ENCODE measurements at places on chromosomes 16 and 17. TPM values are rescaled to one million over a fixed set of nuclear protein-coding genes. Genes with fewer than 3 reads are reported as not detected.

ITGAX gene
- 9.2 TPM for total RNA-seq

CCDC154 gene
- total RNA-seq: 0.38 TPM

ANKFY1 gene
- 41.3 TPM for total RNA-seq

NGFR gene
- total RNA-seq: 1.6 TPM

TMEM114 gene
- not detected for total RNA-seq

ANKFN1 gene
- 2.9 TPM for total RNA-seq

TEKT5 gene
- total RNA-seq: 0.94 TPM

KRT36 gene
- total RNA-seq: not detected

ZNF423 gene
- 20.2 TPM for total RNA-seq

PGAP3 gene
- total RNA-seq: 7.6 TPM

DRC3 gene
- 1.3 TPM for total RNA-seq

FOXL1 gene
- not detected for total RNA-seq

CWC25 gene
- 23.0 TPM for total RNA-seq

SLC52A1 gene
- total RNA-seq: not detected

SLC13A2 gene
- total RNA-seq: not detected

CCL11 gene
- not detected for total RNA-seq

LGALS9 gene
- total RNA-seq: 57.3 TPM

SBK1 gene
- 0.22 TPM for total RNA-seq

GGT6 gene
- total RNA-seq: not detected

GNAO1 gene
- total RNA-seq: 1.6 TPM

KRT33A gene
- not detected for total RNA-seq

Measured in subcutaneous adipose tissue (tissue), 4 donors.